Fibroblast of upper back skin (primary cell): ENCODE measurements at places on chromosomes 7 and 10.

GRCh38 chr7:155759740-155760430 lies 52.4 kb downstream of the SHH start:
- DNase-seq, result no peak

DNA sequence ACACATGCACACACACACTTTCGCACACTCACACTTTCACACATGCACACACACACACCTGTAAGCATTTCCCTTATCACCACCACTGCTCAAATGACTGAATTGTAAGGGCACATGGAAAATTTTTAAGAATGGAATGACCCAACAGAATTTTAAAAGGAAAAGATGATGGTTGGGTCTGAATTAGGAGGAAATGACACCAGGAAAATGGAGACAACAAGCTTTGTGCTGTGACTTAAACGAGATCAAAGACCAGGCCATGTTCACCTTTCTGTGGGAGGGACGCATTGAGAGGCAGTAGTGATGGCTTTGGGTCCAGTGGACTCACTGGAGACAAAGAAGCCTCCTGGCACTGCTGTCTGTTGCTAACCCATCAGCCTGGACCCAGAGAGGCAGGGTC lies 16.7 kb upstream of the C10orf71 start:
- no peak for DNase-seq

- DNase-seq, result no peak
Observed at GRCh38 chr10:62843600-62843999, 27.4 kb upstream of the EGR2 start.

- DNase-seq, result peak; percentile 67
Observed at GRCh38 chr10:119655566-119656001, 4.4 kb downstream of the BAG3 start.

DNA sequence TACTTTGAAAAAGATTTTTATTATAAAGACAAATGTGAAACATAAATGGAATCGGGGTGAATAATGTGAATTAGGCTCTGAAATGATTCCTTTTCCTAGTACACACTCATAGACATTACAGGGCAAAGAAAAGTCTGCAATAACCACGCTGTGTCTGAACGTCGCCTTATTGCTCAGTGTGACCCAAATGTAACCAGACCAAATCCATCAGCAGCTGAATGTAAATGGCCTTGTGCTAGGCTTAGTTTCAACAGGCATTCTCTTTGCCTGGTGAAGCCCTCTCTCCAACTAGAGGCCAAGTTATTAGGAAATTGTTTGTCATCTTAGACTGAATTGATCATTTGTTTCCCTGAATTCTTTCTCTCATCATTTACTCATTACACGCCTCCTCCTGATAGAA lies 225.5 kb downstream of the CHCHD3 start:
- DNase-seq, result no peak

DNA sequence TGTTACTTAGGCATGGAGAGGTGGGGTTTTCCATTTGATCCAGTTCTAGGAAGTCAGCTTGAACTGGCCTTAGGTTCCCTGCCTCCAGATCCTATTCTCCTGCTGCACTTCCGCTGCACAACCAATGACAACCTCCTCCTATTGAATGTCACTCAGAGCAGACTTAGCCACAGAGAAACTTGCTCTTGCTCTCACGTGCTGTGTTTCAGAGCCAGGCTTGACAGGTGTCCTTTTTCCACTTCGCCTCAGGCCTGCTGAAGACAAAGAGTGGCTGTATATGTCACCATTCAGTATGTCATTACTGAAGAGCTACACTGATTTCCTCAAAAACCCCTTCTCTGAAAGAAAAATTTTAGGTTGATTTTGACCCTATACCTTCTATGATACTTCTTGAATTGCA lies 115.4 kb upstream of the ETV1 start:
- DNase-seq, result no peak
